A549 (cell line): ENCODE measurements at places on chromosomes 7 and 10.

DNA sequence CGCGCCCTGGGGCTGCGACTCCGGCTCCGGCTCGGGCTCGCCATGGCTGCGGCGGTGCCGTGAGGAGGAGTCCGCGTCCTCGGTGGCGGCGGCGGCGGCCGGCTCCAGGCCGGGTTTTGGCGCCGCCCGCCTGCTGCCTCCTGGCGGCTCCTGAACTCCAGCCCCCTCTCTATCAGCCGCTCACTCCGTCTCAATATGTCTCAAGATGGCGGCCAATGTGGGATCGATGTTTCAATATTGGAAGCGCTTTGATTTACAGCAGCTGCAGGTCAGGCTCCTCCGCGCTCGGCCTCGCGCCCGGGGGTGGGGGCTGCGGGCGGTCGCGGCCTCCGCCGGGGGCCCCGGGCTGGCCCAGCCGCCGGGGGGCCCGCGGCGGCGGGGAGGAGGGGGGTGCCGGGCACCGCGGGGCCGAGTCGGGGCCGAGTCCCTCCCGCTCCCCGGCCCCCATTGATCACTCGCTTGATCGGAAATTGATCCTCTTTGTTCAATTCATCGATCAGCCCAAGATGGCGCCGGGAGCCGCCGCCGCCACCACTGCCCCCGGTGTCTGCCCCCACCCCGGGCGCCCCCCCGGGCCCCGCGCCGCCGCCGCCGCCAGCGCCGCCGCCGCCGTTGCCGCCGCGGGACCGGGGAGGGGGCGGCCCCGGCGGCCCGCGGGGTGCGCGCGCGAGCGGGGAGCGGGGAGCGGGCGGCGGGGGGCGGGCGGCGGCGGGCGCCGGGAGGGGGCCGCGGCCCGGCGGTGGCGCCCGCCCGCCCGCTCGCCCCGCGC, 1.4 kb upstream of the CUX1 start:
- peak; percentile 84 for DNase-seq

DNA sequence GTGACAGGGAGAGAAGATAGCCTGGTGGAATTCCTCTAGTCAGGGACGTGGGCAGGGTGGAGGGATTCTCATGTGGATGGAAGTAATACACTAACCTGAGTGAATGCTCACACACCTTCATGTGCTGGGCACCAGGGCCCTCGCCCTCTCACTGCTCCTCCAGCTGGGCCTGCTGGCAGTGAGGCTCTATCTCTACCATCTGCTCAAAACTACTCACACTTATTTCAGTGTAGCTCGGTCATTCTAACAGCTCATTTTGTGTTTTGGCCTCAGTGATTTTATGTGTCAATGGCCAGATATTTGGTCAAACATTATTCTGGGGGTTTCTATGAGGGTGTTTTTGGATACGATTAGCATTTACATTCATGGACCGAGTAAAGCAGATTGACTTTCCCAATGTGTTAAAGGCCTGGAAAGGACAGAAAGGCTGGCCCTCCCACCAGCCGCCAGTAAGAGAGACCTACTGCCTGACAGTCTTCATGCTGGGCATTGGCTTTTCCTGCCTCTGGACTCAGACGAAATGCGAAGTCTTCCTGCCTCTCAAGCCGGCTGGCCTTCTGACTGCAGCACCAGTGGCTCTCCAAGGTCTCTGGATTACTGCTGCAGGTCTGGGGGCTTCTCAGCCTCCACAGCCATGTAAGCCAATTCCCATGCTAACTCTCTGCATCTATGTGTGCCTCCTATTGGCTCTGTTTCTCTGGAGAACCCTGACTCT, 335.4 kb downstream of the CXCL12 start:
- no peak for DNase-seq

DNA sequence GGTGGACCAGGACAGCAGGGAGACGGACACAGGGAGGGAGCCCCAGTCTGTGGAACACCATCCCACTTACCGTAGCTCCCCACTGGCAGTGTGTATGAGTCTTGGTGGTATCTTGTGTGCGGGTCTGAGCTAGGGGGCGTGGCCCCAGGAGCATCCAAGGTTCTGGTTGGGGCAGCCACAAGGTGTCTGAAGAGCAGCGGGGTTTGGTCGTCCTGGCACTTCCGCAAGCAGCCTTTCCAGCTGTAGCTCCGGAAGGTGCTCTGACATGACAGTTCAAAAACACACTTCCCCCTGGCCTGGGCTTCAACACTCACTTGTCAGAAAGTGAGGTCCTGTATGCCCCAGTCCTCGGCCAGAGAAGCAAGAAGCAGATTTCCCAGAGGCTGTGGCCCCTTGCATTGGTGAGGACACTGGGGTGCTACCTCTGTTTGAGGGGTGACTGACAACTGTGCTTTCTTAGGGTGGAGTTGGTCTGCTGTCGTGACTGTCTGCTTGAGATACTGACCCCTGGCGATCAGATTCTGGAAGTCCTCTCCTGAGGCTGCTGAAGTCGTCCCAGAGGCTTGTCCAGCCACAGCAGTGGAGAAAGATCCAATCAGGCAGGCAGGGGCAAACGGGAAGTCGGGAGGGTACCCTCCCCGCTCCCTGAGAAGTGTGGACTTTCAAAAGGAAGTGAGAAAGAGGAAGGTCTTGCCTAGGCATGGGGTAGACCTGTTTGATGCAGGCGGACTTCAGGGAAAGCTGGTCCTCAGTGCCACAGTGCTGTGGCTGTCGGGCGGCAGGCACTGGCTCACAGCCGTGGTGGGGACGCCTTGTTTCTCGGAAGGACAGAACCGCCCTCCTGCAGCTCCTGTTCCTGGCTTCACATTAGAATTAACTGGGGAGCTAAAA, 51.4 kb upstream of the PFKFB3 start:
- DNase-seq: peak; percentile 66

DNA sequence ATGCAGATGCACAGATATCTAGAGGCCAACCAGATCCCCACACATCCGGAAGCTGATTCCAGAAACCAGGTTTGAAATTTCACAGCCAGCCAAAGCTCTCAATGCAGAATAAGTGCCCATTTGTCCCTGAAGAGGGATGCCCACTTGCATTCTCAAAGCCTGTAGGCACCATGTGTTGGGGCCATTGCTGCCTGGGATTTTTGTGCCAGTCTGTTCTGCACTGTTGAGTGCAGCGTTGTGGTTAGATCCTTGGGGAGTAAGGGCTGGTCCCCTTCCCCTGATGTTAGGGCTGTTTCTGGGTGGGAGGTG, 62.4 kb downstream of the EEPD1 start:
- DNase-seq: no peak
